A549 treated with GW870086 at 1 μM for 4 hours (cell line): ENCODE measurements at places on chromosomes 3 and 15. TPM values are rescaled to one million over a fixed set of nuclear protein-coding genes. Genes with fewer than 3 reads are reported as not detected.

Gene LRRIQ4
- total RNA-seq, result not detected in 5 replicates

Gene SLC51A
- total RNA-seq, result not detected in 5 replicates

Gene TRH
- total RNA-seq, result not detected in 5 replicates

Gene CFAP91
- 0.11 to 0.43 TPM (median 0.31 TPM) in 4 of 5 replicates, not detected in the other for total RNA-seq

Gene GJD2
- not detected in 5 replicates for total RNA-seq

Gene STRIT1
- not detected in 5 replicates for total RNA-seq

Gene VEPH1
- 0.31 to 1.0 TPM (median 0.61 TPM) in 5 replicates for total RNA-seq

Gene COL6A6
- total RNA-seq, result not detected in 5 replicates

Gene P2RY14
- total RNA-seq, result not detected in 5 replicates

Gene C2CD4A
- 0.07 to 0.40 TPM (median 0.19 TPM) in 5 replicates for total RNA-seq

Gene ECE2
- total RNA-seq, result not detected in 5 replicates

Gene PEX5L
- not detected in 5 replicates for total RNA-seq

Gene MOBP
- total RNA-seq, result 0.09 to 0.37 TPM in 2 of 5 replicates, not detected in the others

Gene AHSG
- total RNA-seq, result 0.16 TPM in 1 of 5 replicates, not detected in the others

Gene OXTR
- total RNA-seq, result 10.4 to 13.2 TPM (median 11.0 TPM) in 5 replicates

Gene FAM219B
- 30.1 to 38.8 TPM (median 36.4 TPM) in 5 replicates for total RNA-seq

Gene HIGD2B
- total RNA-seq, result not detected in 5 replicates

Gene NRG4
- total RNA-seq, result 0.29 to 1.1 TPM (median 0.54 TPM) in 5 replicates

Gene SLC9C1
- not detected in 5 replicates for total RNA-seq

Gene PLXND1
- total RNA-seq, result 92.1 to 110 TPM (median 104 TPM) in 5 replicates

Gene CD200R1
- 0.06 to 0.09 TPM (median 0.08 TPM) in 4 of 5 replicates, not detected in the other for total RNA-seq

Gene CAPN3
- 0.15 to 0.35 TPM (median 0.30 TPM) in 4 of 5 replicates, not detected in the other for total RNA-seq

Gene MAN2C1
- total RNA-seq, result 62.1 to 85.3 TPM (median 75.3 TPM) in 5 replicates

Gene TMOD2
- 0.93 to 1.9 TPM (median 1.8 TPM) in 5 replicates for total RNA-seq

Gene LYZL4
- not detected in 5 replicates for total RNA-seq

Gene ITGA11
- total RNA-seq, result 2.7 to 7.0 TPM (median 4.8 TPM) in 5 replicates

Gene HDDC3
- 27.1 to 34.8 TPM (median 30.9 TPM) in 5 replicates for total RNA-seq

Gene HTR3E
- total RNA-seq, result not detected in 5 replicates

Gene SLCO2A1
- 0.07 to 0.21 TPM (median 0.15 TPM) in 4 of 5 replicates, not detected in the other for total RNA-seq

Gene CTXN2
- total RNA-seq, result 0.05 TPM in 1 of 5 replicates, not detected in the others

Gene CKMT1A
- total RNA-seq, result 1.8 to 4.5 TPM (median 2.3 TPM) in 5 replicates

Gene PLXNB1
- total RNA-seq, result 14.6 to 17.8 TPM (median 16.9 TPM) in 5 replicates

Gene RAB27A
- total RNA-seq, result 9.7 to 12.1 TPM (median 11.0 TPM) in 5 replicates

Gene RAB6B
- 1.9 to 3.3 TPM (median 2.7 TPM) in 5 replicates for total RNA-seq

Gene VGLL4
- total RNA-seq, result 31.2 to 34.4 TPM (median 34.4 TPM) in 5 replicates

Gene GOLGA8N
- 1.1 to 1.7 TPM (median 1.4 TPM) in 5 replicates for total RNA-seq

Gene ESYT3
- 0.54 to 0.94 TPM (median 0.70 TPM) in 5 replicates for total RNA-seq

Gene GRAMD1C
- 0.47 to 1.2 TPM (median 0.96 TPM) in 5 replicates for total RNA-seq

Gene TUSC2
- 28.2 to 41.0 TPM (median 36.2 TPM) in 5 replicates for total RNA-seq

Gene NANOGP8
- total RNA-seq, result not detected in 5 replicates
